Activated naive CD8-positive, alpha-beta T cell treated with anti-CD3 and anti-CD28 coated beads for 36 hours (primary cell): ENCODE measurements at places on chromosomes 1 and 21. TPM values are rescaled to one million over a fixed set of nuclear protein-coding genes. Genes with fewer than 3 reads are reported as not detected.
A peak's percentile ranks its signal among the peaks of the same experiment; 100 is the strongest.

The KRTAP12-2 gene
- not detected for total RNA-seq

The TAS1R3 gene
- total RNA-seq: 0.06 TPM

- no peak overlapping the region for H3K4me3 ChIP-seq
- H3K4me1 ChIP-seq: peaks cover 12% of the 10 kb centered on the region
- no peaks in the 10 kb centered on the region for H3K27me3 ChIP-seq
- H3K36me3 ChIP-seq: peaks cover 14% of the 10 kb centered on the region
Observed at GRCh38 chr21:44649521-44650100, 3.4 kb downstream of the KRTAP10-11 start.

DNA sequence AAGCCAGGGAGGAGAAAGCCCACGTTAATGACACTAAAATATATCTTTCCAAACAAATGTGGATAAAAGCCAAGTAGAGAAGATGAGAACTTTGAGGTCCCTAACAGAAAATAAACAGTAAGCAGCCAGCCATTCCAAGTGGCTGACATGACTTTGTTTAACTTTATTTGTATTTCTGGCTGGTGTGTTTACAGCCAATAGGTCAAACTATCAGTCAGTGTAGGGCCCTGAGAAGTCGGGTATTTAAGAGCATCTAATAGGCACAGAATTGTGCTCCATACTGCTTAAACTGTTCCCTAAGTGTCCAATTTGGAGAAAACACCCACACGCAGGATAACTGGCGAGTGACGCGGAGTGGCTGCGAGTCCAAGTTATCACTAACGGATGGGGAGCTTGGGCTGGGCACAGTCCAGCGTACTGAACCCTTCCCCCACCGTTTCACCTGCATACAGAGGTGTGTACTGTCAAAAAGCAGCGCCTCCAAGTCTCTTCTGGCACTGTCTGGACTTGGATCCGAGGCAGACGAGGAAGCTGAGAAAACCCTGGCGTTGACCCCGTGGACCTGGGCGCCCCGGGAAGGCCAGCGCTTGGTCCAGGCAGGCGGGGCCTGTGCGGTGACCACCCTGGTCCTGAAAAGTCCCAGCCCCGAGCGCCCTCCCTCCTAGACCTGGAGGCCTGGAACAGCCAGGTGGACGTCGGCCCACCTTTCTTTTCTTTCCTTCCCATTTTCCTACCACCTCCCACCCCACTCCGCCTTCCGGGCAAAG lies 662 bp upstream of the LGALS8 start:
- peak overlapping the region; percentile 98 for H3K27ac ChIP-seq
- peak overlapping the region; percentile 97 for H3K4me3 ChIP-seq
- no peak for DNase-seq
- peaks cover 10% of the 10 kb centered on the region for H3K36me3 ChIP-seq
- H3K27me3 ChIP-seq: no peaks in the 10 kb centered on the region

GRCh38 chr1:74780594-74780993 lies 47.6 kb downstream of the TYW3 start:
- H3K27me3 ChIP-seq: peaks cover 20% of the 10 kb centered on the region
- no peaks in the 10 kb centered on the region for H3K4me1 ChIP-seq
- H3K27ac ChIP-seq: no peak overlapping the region
- no peak for DNase-seq
- no peaks in the 10 kb centered on the region for H3K36me3 ChIP-seq
- H3K4me3 ChIP-seq: no peak overlapping the region

DNA sequence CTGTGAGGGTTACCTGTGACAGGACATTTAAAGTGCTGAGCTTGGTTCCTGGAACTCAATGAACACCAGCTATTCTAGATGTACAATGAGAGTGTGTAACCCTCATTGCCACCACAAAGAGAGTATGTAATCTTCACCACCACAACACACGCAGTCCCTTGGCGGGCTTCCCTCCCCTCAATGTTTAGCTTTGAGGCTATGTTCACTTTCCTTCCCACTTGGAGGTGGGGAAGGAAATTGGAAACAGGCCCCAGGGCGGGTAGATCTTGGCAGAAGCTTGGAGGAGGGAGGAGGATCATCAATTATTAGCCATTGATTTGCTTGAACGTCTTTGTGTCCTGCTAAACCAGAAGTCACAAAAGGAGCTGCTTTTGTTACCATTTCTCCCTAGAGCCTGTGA lies 8.3 kb upstream of the COL16A1 start:
- H3K27ac ChIP-seq: no peak overlapping the region
- peaks cover 72% of the 10 kb centered on the region for H3K27me3 ChIP-seq
- no peaks in the 10 kb centered on the region for H3K36me3 ChIP-seq
- no peak for DNase-seq
- peaks cover 21% of the 10 kb centered on the region for H3K4me1 ChIP-seq

GRCh38 chr21:41805643-41806042 lies 38.8 kb upstream of the RIPK4 start:
- peaks cover 4% of the 10 kb centered on the region for H3K27me3 ChIP-seq
- no peak overlapping the region for H3K4me3 ChIP-seq
- H3K4me1 ChIP-seq: no peaks in the 10 kb centered on the region
- H3K27ac ChIP-seq: peak overlapping the region; percentile 22
- peaks cover 38% of the 10 kb centered on the region for H3K36me3 ChIP-seq

- H3K4me1 ChIP-seq: no peaks in the 10 kb centered on the region
- no peak for DNase-seq
- H3K27me3 ChIP-seq: no peaks in the 10 kb centered on the region
- H3K4me3 ChIP-seq: no peak overlapping the region
- no peak overlapping the region for H3K27ac ChIP-seq
Observed at GRCh38 chr1:241800640-241801039, 47.4 kb upstream of the EXO1 start.

DNA sequence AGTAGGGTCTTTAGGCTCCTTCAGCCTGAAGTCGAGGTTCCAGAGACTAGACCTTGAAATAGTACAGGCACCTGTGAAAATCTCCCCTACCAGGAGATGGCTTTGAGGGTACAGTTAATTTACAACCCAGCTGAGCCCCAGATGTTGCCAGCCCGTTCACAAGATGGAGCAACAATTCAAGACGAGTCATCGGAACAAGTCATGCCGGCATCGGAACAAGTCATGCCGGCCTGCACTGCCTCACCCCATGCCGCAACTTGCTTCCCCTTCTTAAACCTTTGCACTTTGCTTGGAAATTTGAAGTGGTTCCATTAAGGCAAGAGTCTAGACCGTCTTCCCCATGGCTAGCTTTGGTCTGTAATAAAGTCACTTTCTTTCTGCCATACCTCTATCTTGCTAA lies 16.0 kb downstream of the HHAT start:
- no peak for DNase-seq
- peaks cover 30% of the 10 kb centered on the region for H3K4me1 ChIP-seq
- H3K27me3 ChIP-seq: no peaks in the 10 kb centered on the region
- H3K27ac ChIP-seq: no peak overlapping the region
- H3K36me3 ChIP-seq: no peaks in the 10 kb centered on the region
- H3K4me3 ChIP-seq: no peak overlapping the region

DNA sequence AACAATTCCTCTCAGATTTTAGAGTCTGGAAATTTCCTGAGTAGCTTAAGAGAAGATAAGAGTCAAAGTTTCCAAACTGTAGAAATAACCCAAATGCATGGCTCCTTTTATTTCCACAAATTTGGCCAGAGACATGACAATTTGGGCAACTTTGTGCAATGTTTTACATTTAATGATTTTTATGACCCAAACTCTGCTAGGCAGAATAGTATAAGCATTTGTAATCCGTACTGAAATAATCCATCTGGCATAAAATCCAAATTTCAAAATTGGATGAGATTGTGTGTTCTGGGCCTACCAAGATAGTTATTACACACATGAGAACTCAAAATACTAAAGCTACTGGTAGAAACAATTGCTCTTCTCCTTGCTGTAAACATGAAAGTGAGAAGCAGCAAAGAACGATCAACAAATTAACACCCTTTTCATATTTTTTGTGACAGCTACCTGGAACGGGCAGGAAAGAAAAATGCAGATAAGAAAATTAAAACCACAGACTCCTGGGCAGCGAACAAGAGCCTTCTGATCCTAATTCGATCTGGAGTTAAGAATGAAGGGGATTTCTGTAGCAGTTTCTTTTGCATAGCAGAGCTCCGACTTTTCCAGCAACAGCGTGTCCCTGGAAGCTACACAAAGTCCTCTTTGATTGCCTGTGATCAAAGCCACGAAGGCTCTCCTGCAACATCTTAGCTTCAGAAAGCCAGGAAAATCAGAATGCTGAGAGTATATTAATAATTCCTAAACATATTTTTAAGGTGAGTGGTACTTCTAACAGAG lies 191.2 kb downstream of the GRIK1 start:
- H3K36me3 ChIP-seq: no peaks in the 10 kb centered on the region
- no peak overlapping the region for H3K4me3 ChIP-seq
- DNase-seq: no peak
- peaks cover 3% of the 10 kb centered on the region for H3K27me3 ChIP-seq

- DNase-seq: no peak
- peaks cover 33% of the 10 kb centered on the region for H3K4me1 ChIP-seq
- no peaks in the 10 kb centered on the region for H3K36me3 ChIP-seq
- no peak overlapping the region for H3K4me3 ChIP-seq
Observed at GRCh38 chr1:27238032-27238431, 3.6 kb downstream of the WDTC1 start.

- no peak for DNase-seq
- no peak overlapping the region for H3K27ac ChIP-seq
- no peak overlapping the region for H3K4me3 ChIP-seq
- H3K27me3 ChIP-seq: no peaks in the 10 kb centered on the region
- no peaks in the 10 kb centered on the region for H3K4me1 ChIP-seq
- no peaks in the 10 kb centered on the region for H3K36me3 ChIP-seq
Observed at GRCh38 chr1:106435269-106435668, 621.2 kb upstream of the PRMT6 start.

GRCh38 chr1:151621351-151621750 lies 9.5 kb downstream of the SNX27 start:
- H3K4me1 ChIP-seq: peaks cover 26% of the 10 kb centered on the region
- no peak for DNase-seq
- no peak overlapping the region for H3K4me3 ChIP-seq

- peaks cover 71% of the 10 kb centered on the region for H3K4me1 ChIP-seq
- no peaks in the 10 kb centered on the region for H3K27me3 ChIP-seq
- H3K27ac ChIP-seq: no peak overlapping the region
- H3K4me3 ChIP-seq: no peak overlapping the region
Observed at GRCh38 chr1:10515976-10516750, 41.4 kb downstream of the PEX14 start.

DNA sequence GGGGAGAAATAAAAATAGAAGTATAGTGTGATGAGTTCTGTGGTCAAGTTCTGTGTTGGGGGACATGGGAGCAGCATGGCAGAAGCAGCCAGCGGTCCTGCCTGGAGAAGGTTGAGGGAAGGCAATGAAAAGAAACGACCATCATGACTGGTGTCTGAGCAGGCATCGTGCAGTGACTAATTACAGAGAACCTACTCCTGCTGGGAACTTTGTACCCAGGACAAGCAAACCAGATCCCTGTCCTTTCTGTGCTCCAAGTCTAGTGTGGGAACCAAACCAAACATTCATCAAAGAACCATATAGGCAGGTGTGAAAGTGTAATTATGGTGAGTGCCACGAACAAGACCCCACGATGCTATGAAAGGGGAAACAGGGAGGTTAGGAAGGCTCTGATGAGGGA lies 25.8 kb downstream of the KIAA0040 start:
- H3K4me1 ChIP-seq: peaks cover 23% of the 10 kb centered on the region
- no peak overlapping the region for H3K4me3 ChIP-seq
- DNase-seq: no peak
- H3K27ac ChIP-seq: no peak overlapping the region
- H3K36me3 ChIP-seq: peaks cover 27% of the 10 kb centered on the region
- no peaks in the 10 kb centered on the region for H3K27me3 ChIP-seq
